Activated CD4-positive, alpha-beta T cell treated with anti-CD3 and anti-CD28 coated beads for 24 hours (primary cell): ENCODE measurements at places on chromosomes 13 and 19.
A peak's percentile ranks its signal among the peaks of the same experiment; 100 is the strongest.

- no peak for DNase-seq
Measured at GRCh38 chr13:31896427-31896826, 135.1 kb upstream of the FRY start.

GRCh38 chr19:940591-941291, 14.9 kb downstream of the ARID3A start:
- peak; percentile 38 for DNase-seq

DNA sequence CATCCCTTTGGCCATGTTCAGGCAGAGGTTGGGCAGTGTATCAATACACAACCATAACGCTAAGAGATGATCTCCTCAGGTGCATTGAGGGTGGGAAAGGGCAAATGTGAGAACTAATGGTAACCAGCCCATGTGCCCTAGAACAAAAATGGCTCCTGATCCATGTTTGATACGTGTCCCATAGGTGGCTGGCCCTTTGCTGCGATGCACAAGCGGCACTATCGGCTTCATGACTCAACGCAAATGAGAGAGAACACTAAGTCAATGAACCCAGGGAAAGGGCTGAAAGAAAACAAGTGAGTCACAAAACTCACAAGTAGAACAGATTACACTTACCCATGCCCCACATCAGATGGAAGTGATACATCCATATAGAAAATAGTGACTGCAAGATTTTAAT, 201.7 kb downstream of the ABCC4 start:
- no peak for DNase-seq

GRCh38 chr13:59494560-59494970, 669.2 kb downstream of the DIAPH3 start:
- DNase-seq = no peak

DNA sequence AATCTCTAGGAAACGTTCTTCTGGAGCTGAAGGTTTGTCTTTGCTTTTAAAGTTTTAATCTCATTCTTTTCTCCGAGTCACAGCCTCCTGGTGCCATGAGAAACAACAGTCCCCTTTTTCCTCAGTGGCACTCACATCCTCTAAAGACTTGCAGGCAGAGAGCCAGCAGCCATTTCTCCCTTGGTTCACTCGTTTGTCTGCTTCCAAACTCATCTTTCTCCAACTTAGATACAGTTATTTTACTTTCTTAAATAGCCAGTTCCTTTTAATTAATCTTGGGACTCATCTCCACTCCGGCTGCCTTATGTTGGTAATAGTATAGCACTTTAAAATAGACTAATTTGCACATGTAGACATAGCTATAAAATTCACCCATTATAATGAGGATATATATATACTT, 555.2 kb downstream of the FGF9 start:
- no peak for DNase-seq

DNA sequence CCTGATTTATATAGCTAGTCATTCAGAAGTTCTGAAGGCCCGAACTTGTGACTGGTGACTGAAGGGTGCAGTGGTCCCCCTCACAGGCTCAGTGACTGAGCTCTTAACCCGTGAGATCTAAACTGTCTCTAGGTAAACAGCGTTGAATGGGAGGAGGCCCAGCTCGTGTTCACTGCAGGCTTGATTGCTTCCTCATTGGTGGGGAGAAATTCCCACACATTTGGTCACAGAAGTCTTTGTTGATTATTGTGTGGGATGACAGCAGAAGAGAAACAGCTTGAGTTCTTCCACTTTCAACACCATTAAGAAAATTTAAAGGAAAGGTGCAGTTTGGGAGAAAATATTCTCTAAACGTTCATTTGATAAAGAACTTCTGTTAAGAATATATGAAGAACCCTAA, 1178.0 kb downstream of the UQCRFS1 start:
- no peak for DNase-seq

- DNase-seq = no peak
Measured at GRCh38 chr19:15683411-15683810, 10.5 kb downstream of the CYP4F12 start.

DNA sequence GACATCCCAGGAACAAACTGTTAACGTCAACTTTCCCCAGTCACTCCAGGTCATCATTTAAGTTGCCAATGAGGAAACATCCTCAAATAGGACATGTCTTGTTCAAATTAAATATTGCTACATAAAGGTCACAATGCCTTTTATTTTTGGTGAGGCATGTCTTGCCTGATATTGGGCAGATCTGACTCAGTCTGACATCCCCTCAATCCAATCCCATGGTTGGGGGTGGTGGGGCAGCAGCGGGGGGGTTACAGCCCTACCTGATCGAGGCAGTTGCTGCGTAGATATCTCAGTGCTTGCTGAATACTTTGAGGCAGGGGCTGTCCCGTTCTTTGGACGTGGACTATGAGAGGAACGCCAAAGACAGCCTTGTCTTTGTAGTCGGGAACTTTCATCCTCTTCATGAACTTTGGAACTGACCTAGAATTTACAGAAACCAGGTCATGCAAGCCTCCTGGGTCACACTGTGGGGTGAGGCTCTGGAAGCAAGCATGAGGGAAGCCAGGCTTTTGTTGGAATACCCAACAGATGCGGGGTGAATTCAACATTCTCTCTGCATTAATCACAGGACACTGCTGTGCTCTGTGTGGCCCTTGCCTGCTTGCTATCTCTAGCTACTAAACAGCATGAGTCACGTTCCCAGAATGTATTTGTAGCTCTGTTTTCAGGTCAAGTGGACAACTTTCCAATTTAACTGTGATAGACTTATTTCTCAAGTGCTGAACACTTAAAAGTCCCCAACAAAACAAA, 109.8 kb downstream of the KL start:
- DNase-seq = no peak

DNA sequence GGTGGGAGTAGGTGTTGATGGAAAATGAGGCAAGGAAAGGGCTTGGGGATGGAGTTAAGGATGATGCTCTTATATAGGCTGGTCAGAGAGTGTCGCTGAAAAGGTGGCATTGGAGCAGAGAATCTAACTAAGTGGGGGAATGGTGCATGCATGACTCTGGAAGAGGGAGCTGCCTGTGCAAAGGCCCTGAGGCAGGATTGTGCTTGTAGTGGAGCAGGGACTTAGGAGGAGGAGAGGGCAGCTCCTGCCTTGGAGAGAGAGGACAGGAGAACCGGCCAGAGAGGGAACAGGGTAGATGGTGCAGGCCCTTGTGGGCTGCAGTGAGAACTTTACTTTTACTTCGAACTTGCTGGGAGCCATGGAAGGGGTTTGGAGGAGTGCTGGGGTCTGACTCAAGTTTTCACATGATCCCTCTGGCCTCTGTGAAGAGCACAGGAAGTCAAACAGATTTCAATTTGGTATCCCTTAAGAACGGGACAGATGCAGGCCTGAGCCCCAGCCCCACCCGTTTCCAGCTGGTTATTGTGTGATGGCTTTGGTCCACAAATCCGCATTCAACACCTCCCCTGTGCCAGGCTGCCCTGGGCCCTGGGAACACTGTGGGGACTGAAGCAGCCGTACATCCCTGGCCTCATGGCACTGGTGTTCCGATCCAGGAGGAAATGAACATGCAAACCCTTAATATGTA, 7.0 kb downstream of the AP2A1 start:
- no peak for DNase-seq

GRCh38 chr13:65762012-65762411, 1468.1 kb downstream of the PCDH9 start:
- DNase-seq = no peak

GRCh38 chr19:52138278-52138982, 1.3 kb downstream of the ZNF616 start:
- DNase-seq = peak; percentile 18

DNA sequence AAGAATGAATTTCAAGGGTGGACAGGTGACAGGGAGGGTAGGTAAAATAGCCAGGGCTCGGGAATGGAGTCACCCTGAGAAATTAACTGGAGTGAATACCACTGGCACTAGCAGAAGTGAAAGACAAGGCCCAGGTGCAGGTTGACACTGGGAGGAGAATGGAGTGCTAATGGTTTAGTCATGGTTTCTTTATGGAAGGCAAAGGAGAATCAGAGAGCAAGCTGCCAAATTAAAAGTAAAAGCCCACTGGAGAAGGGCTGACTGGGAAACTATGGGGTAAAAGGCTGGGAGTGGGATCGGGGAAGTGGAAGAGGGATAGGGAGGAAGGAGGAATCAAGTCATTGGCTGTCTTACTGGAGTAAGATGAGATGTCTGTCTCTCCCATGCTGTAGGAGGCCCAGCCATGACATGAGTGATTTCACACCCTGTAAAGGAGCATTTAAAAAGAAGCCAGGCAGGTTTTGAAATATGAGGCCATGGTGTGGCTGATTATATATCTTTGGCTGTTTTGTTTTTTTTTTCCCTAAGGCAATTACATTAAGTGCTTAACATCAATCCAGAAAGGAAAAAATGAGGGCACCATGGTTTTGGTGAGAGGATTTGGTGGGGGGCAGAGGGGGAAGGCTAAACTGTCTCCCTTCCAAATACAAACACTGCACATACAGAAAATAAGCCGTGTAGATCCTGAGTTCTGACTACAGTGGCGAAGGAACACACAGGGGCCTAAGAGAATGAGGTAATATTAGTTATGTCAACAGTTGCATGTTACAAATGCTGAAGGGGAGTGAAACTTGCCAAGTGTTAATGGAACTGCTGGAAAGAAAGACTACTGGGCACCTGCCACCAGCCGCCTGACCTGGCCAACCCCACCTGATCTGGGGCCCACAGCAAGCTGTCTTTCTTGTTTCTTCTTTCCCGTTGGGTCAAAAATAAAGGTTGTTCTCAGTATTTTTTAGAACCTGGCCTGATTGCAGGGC, 183.5 kb upstream of the TSC22D1 start:
- no peak for DNase-seq

- DNase-seq = no peak
Measured at GRCh38 chr13:33193428-33193974, 92.1 kb downstream of the STARD13 start.

GRCh38 chr19:4647676-4648644, 8.6 kb downstream of the TNFAIP8L1 start:
- DNase-seq = no peak

- no peak for DNase-seq
Measured at GRCh38 chr13:78040205-78040830, 121.7 kb upstream of the EDNRB start.

DNA sequence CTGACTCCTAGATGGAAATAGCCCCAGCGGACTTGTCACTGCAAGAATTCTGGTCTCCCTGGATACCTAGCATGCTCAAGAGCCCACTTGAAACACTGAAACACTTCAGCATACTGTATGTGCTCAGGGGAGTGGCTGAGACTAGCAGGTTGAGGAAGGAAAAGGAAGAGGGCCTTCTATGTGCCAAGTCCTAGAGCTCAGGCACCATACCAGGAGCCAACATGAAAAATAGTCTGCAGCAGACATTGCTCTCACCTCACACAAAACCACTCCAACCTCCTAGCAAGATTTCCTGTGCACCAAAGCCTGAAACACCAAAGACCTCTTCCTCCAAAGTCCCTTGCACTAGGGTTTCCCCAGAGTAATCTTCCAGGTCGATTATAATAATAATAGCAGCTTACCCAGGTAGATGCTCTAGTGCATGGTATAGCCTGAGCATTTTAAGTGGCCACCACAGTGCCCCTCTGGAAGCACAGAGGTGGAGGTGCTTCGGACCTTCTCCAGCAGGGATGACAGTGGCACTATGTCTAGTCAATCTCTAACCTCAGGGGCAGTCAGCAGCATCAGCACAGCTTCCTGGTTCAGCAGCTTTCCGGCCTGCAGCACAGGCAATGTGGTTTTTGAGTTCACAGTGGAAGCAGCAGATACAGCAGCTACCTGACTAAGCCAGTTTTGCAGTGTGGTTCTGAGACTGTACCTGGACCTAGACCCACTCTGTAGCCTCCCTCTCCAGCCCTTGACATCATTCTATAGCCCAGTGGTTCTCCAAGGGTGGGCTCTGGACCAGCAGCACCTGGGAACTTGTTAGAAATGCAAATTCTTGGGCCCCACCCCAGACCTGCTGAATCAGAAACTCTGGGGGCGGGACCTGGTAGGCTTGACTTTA, 45.6 kb upstream of the UBE2L5 start:
- DNase-seq = peak; percentile 28

DNA sequence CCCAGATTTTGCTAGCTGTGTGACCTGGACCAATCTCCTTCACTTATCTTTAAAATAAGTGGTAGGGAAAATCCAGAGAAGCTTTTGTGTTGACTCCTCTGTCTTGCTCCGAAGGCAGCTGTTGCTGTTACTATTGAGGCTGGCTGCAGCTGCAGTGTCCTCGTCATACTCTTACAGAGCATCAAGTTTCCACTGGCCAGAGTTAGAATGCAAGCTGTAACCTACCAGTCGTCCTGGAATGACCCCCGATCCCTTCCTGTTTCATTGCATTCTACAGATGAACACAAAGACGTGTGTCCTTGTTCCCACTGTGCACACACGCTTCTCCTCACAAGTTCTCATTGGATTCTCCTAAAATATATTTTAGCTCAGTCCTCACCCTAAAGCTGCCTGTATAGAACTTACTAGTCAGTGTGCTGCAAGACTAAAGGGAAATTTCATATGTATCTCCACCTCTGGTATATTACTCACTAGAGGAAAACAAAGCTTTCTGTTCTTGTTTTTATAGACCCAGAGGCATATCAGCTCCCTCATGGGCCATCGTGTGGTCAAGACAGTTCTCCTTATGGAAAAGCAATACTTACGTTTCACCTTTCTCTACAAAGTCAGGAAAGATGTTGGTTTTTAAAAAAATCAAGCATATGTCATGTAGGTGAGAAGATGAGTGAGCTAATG, 589.8 kb downstream of the LMO7 start:
- no peak for DNase-seq

DNA sequence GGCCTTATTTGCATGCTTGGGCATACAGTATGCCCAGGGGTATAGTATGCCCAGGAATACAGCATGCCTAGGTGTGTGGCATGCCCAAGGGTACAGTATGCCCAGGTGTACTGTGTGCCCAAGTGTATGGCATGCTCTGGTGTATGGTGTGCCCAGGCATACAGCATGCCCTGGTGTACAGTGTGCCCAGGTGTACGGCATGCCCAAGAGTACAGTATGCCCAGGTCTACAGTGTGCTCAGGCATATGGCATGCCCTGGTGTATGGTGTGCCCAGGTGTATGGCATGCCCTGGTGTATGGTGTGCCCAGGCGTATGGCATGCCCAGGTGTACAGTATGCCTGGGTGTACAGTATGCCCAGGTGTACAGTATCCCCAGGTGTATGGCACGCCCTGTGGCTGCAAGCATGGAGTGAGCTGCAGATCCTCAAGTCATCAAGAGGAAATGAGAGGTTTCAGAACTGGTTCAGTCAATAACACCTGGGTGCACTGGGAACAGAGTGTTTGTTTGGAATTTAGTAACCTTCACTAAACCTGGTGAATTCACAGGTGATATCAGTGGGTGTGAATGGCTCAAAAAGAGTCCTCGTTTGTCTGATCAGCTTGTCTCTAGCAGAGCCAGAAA, 7.8 kb upstream of the C13orf42 start:
- no peak for DNase-seq

GRCh38 chr13:110640591-110641029, 25.3 kb downstream of the NAXD start:
- no peak for DNase-seq

DNA sequence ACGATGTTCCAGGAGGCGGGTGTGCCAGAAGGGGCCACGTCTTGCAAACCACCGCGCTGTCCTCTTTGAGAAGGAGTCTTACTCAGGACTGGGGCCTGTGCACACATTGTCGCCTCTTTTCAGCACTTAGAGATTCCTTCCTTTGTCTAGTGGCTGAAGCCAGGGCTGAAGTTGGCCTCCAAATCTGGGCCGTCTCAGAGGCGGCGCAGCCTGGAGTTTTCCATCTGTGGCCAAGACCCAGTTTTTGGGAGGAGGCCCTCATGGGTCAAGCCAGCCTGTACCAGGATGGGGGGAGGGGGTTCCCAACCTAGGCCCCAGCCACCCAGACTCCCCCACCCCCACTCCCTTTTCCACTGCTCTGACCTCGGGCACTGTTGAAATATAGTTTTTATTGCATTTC, 11.8 kb downstream of the ANO8 start:
- no peak for DNase-seq
